ENCODE measurements at places on chromosomes 16 and 17. TPM values are rescaled to one million over a fixed set of nuclear protein-coding genes. Genes with fewer than 3 reads are reported as not detected.

Gene TMEM208
- total RNA-seq, result 44.5 TPM

Gene TMEM204
- total RNA-seq, result 14.5 TPM

DNA sequence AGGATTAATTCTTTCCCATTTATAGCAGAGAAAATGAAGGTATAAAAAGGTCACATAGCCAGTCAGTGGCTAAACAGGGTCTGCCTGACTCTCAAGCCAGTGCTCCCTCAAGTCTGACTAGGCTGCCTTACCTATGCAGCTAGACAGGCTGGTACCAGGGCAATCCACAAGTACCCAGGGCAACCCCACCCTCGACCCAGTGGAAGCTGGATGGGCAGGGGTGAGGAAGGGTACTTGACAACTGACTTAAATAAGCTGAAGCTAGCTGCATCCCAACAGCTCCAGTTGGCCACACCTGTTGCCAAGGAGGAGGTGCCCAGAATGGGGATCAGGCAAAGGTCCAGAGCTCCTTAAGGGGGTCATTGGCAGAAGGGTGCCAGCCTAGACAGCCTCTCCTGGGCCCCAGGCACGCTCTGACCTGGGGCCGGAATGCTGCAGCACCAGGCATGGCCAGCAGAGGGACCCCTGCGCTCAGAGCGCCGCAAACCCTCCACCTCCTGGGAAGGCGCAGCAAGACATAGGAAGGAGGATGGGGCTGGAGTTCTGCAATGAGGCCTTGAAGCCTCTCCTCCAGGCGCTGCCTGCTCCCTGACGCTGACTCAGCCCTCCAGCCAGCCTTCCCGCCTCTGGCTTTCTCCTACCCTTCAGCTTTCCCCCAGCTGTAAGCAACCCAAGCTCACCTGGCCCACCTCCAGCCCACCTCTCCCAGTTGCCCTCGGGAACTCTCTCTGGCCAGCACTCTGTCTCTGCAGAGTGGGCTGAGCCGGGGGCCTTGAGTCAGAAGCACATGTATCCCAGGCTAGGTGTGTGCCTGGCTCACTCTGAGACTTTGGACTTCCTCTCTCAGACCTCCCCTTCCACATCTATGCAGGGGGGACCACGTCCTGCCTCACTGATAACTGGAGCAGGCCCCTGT is 28.8 kb downstream of the MPP2 start:
- DNase-seq, result peak; percentile 93

GRCh38 chr16:56197192-56197992 is 6.1 kb downstream of the GNAO1 start:
- DNase-seq, result no peak

- no peak for DNase-seq
These were observed 52.7 kb downstream of the TMEM235 start for GRCh38 chr17:78284146-78284545.

DNA sequence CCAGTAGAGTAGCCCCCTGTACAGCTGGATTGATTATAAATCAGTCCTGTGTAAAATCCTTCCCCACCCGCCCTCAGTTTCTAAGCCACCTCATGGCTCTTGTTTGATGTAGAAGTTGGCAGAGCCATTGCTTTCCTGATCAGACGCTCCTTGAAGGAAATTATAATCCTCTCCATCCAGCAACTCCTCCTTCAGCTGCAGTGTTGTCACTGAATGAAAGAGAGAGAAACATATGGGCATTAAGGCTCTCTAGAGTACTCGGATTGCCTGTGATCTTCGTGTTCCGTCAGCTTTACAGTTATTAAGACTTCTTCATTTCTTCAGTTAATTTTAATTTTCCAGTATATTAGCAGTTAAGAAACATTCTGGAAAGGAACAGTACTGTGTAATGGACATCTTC is 14.3 kb downstream of the NME2 start:
- DNase-seq, result no peak

DNA sequence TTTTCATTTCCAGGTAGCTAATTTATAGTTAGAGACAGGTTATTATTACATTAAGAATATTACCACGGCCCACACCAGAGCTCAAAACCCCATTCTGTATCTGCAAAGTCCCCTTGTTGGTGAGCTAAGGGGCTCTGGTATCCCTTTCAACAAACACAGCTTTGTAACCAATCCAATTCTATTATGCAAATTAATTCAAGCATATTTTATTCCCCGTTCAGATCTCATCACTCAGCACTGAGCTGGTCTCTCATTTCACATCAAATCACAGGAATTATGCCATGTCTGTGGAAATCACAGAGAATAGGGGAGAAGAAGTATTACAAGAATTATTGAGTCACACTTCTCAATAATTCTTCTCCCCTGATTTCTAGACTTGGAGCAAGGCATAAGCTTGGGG is 111.7 kb downstream of the CDH11 start:
- no peak for DNase-seq

DNA sequence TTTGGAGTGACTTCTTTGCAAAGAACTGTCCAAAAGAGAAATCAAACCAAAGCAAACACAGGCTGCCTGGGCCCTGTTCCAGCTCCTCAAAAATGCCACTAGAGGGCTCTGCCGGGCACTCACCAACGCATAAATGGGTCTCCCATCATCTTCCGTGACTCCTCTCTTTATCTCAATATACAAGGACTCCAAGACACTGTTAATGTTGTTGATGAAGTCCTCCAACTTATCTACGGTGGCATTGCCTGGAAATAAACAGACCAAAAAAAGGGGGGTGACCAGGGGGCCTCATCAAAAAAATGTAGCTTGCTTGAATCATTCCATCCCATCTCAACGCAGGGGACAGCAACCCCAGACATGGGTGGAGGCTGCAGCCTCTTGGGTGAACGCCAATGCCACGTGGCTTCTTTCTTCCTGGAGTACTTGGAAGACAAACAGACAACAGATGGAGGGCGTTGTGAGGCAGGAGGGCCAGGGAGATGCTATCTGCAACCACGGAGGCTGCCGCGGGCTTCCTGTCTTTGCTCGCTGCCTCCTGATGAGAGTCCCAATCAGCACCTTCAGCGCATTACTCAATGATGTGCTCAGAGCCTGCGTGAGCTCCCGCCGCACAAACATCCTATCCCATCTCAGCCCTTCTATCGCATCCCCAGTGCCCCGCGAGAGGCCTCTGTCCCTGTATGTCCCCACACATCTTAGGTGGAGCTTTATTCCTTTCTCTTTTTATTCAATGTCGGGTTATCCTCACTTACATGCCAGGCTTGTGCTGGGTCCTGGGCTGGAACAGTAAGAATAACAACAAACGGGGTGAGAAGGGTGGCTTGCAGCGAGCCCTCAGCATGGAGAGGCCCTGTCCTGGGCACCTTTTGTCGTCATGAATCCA is 32.0 kb downstream of the KDM8 start:
- DNase-seq, result no peak

DNA sequence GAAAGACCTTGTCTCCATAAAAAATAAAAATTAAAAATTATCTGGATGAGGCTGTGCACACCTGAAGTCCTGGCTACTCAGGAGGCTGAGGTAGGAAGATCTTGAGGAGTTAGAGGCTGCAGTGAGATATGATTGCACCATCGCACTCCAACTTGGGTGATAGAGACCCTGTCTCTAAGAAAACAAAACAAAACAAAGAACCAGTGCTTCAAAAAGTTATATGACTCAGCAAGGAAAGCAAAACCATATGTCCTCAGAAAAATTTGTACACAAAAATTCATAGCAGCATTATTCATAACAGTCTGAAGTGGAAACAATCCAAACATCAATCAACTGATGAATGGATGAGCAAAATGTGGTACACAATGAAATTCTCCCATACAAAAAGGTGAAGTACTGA is 48.9 kb downstream of the SLFN5 start:
- no peak for DNase-seq

DNA sequence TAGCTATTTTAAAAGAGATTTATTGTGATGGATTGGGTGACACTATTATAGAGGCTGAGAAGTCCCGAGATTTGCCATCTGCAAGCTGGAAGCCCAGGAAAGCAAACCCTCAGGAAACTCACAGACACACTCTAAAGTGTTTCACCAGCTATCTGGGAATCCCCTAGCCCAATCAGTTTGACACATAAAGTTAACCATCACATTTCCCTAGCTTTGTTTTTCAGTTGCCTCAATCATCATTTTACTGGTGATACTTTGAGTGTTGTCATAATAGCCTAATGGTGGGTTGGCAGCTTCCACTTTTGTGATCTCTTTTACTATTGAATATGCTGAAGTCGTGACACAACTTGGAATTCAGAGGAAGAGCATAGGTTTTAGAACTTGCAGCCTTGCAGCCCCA is 1.8 kb downstream of the SGF29 start:
- DNase-seq, result no peak

DNA sequence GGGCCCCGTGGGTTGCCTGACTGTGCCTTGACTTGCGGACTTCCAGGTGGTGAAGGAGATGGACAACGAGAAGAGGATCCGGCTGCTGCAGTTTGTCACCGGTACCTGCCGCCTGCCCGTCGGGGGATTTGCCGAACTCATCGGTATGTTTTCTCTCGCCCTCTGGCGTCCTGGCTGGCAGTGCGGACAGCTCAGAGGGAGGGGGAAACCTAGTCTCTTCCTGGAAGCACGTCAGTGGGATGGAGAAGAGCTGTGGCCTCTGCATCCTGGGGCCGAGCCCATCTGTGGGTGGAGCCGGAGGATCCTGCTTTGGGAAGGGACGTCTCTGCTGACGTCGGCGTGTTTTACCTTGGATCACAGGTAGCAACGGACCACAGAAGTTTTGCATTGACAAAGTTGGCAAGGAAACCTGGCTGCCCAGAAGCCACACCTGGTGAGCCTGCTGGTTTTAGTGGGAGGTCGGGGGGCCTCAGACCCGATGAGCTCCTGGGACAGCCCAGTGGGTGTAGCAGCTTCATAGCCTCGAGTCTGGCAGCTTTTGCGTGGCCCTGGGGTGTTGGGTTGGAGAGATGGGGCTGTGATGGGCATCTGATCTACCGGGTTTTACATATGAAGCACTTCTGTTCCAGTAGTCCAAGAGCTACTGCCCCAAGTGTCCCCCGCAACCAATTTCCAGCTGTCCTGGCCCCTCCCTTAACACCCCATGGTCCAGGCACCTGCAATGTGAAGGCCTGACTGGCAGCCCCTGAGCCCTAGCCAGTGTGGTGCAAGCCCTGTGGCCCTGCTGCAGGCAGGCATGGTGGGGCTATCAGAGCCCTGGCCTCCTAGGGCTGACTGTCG is 11.9 kb upstream of the CLEC18A start:
- DNase-seq, result no peak

DNA sequence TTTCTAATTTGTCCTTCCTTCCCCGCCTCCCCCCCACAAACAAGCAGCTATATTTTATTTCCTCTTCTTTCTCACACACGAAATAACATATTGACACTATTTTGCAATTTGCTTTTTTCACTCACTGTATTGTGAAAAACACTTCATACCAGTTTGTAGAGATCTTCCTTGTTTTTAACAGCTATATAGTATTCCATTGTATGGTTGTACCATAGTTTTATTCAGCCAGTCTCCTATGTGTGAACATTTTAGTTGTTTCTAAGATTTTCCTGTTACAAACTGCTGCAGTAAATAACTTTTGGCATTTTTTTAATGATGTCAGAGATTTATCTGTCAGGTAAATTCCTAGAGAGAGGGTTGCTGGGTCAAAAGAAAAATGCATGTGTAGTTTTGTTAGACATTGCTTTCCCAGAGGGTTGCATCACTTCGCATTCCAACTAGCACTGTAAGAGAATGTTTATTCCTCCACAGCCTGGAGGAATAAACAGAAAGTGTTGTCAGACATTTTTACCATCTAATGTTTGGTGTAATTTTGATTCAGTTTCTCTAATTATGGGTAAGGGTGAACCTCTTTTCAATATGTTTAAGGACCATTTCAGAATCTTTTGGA is 101.2 kb downstream of the MRTFB start:
- DNase-seq, result no peak

- DNase-seq, result no peak
These were observed 189.7 kb downstream of the PRKCA start for GRCh38 chr17:66492080-66492479.
